NCI-H1930 (cell line): ENCODE measurements at places on chromosomes 4 and X.

- DNase-seq: no peak
Measured at GRCh38 chr4:180434131-180434895, 1808.9 kb upstream of the TENM3 start.

GRCh38 chr4:154741131-154741665 lies 2.6 kb upstream of the LRAT start:
- no peak for DNase-seq

DNA sequence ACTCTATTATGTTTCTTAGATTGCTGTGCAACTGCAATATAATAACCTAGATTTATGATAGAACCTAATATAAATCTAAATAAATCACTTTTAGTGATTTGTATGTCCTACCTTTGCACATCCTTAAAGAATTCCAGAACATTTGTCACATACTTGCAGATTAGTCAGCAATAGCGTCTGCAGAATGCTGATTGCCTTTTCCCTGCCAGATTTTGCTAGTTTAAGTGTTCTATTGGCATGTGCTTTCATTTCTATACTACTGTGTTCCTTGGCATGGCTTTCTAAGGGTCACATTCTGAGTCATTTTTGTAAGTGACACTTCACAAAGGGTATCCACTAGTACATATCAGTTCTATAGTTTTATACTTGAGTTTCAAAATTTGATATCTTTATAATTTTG lies 303.1 kb upstream of the GIMD1 start:
- DNase-seq: no peak

- DNase-seq: no peak
Measured at GRCh38 chr4:104919406-104919805, 227.3 kb upstream of the TET2 start.

DNA sequence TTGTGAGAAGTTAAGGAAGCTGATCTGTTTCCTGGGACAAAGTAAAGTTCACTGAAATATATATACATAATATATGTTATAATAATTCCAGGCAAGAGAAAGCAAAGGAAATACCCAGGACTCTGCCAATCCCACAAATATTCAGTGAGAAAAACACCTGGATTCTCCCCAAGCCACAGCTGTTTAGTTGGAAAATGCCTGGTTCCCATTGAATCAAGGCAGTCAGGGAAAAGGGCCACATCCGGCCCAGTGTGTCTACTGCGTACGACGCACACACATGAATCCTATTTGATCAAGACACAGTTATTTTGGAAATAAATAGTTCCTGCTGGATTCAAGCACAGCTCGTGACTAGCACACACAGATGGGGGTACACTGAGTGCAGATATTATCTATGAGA lies 6.3 kb upstream of the DCHS2 start:
- DNase-seq: no peak

GRCh38 chr4:72111863-72112262 lies 80.1 kb downstream of the NPFFR2 start:
- no peak for DNase-seq

GRCh38 chr4:108247387-108248049 lies 78.8 kb upstream of the LEF1 start:
- peak; percentile 5 for DNase-seq

DNA sequence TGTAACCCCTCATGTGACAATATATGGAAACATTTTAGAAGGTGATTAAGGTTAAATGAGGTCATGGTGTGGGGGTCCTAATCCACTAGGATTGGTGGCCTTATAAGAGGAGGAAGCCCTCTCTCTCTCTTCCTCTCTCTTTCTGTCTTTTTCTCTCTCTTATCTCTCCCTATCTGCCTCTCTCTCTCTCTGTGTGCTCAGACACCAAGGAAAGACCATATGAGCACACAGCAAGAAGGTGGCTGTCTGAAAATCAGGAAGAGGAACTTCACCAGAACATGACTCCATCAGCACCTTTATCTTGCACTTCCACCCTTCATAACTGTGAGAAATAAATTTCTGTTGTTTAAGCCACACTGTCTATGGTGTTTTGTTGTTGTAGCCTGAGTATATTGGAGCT lies 1472.2 kb downstream of the PCDH7 start:
- no peak for DNase-seq

GRCh38 chrX:44043496-44043895 lies 70.3 kb upstream of the NDP start:
- DNase-seq: no peak

DNA sequence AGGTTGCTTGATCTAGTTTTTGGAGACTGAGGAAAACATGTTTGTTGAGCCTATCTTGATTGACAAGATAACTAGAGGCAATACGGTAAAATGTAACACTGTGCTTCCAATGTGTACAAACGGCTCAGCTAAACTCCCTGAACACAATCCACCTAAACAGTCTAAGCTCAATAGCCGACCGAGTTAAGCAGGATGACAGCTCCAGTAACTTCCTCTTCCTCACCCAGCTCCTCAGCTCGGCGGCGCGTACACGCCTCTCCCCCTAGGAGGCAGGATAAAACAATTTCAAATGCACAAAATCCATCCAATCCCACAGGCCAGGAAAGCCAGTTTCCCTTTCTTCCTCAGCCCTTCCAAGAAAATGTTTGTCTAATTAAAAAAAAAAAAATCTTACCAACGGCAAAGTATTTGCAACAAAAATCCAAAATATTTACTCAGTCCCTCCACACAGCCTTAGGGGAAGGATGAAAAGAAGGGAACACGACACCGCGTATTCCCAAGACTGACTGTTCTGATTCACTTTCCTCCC lies 1.0 kb downstream of the CNOT6L start:
- DNase-seq: peak; percentile 49

DNA sequence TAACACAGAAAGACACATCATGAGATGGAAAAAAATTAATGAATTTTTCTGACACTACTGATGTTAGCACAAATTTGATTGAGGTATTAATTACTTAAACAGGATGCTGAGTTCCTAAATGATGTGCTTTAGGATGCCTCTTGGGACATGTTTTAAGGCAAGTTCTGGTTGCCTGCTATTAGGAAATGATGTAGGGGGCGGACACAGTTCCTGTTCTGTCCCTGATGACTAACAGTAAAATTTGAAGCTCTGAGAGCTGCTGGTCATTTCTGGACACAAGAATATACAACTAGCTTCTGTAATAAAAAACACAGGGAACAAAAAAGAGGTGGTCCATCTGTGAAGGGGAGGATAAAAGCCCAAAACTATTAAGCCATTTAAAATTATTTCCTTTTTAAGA lies 163.2 kb upstream of the ETNPPL start:
- DNase-seq: no peak

- no peak for DNase-seq
Measured at GRCh38 chrX:97402903-97403302, 519.2 kb downstream of the RPA4 start.

DNA sequence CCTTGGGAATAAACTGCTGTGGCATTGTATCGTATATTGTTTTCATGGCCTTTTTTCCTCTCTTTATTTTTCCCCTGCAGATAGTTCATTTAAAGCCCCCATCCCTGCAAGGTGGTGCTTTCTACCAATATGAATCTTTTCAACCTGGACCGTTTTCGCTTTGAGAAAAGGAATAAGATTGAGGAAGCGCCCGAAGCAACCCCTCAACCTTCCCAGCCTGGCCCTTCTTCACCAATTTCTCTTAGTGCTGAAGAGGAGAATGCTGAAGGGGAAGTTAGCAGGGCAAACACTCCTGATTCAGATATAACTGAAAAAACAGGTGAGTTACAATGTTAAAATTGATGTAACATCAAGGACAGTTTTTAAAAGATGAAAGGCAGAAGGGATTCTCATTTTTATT lies 601 bp downstream of the SMARCAD1 start:
- DNase-seq: no peak

- no peak for DNase-seq
Measured at GRCh38 chr4:5651089-5651488, 57.3 kb downstream of the EVC2 start.

- no peak for DNase-seq
Measured at GRCh38 chr4:47010912-47011446, 17.6 kb upstream of the GABRA4 start.

DNA sequence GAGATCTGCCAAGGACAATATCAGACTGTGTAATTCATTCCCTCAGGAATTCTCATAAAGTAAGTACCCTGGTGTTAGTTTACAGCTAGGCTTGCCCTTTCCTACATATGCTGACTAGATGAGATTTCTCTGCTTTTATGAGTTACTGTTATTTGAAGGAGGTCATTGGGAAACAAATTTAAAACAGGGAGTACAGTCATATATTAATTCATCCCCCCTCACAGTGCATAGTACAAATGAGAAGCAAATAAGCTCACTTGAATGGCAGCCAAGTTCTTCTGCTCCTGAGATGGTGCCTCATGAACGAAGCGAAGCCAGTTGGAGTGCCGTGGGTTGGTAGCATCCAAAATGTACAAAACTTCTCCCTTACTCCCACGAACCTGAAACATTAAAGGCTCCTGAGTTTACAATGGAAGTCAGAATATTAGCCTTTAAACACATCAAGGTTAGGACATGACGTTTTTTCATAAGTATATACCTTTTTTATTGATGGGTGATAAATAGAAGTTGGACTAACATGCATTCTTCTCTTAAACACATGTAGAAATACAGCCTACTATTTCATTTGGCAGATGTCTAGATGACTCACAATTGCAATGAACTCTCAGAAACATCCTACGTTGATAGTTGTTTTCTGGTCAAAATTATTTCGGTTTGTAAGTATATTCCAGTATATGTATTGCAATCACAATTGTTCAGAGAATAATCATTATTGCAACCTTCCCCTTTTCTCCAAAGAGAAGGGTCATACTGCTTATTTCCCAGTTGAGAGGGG lies 69.2 kb downstream of the PRDM5 start:
- DNase-seq: no peak

- DNase-seq: no peak
Measured at GRCh38 chr4:145565328-145565727, 53.9 kb upstream of the MMAA start.

DNA sequence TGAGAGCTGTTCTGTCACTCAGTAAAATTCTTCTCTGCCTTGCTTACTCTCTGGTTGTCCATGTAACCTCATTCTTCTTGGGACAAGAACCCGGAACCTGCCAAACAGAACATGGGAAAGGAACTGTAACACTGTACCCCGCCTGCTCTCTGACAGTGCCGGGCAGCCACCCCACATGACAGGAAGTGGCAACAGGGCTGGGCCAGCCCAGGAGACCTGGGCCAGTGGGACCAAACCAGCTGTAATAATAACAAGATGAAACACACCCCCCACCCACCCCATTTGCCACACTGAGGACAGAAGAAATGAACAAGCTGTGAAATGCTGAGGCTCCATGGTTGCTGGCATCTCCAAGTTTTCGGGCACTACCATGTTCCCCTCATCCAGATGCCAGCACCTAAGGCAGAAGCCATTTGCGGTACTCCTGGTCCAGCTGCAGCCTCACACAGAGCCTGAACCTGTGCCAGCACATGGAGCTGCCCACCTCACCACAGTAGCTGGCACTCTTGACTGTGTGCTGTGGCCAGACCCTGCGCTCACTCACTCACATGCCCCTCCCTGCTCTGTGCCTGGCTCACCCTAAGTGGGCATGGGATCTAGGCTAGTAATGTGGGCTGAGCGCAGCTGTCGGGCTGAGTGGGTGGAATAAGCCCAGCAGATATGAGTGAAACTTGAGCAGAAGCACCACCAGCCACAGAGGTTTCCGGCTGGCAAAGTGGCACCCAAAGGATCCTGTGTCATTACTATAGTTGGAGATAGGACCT lies 126.2 kb upstream of the UGT8 start:
- no peak for DNase-seq

DNA sequence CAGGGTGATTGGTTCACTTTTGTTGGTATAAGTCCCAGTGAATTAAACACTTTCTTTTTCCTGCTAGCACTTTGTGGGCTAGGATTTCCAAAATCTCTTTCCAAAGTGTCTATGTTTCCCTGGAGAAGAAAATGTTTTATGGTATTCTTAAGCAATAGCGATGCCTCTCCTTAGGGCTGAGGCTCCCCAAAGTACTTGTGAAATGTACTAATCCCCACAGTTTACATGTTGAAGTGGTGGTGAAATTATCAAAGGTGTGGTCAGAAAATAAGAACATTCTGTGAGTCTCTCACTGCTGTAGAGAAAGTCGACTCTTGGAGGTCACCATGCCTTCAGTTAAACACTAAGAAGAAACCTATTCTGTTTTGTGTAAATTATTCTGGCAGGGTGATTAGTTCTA lies 51.5 kb upstream of the AMELX start:
- DNase-seq: no peak

GRCh38 chrX:136630881-136631280 lies 17.1 kb upstream of the CD40LG start:
- DNase-seq: no peak

- DNase-seq: no peak
Measured at GRCh38 chrX:96002431-96002830, 682.2 kb upstream of the DIAPH2 start.

GRCh38 chrX:19810006-19810774 lies 77.2 kb downstream of the SH3KBP1 start:
- DNase-seq: no peak

- DNase-seq: no peak
Measured at GRCh38 chr4:1939664-1940509, 68.7 kb downstream of the NSD2 start.

- no peak for DNase-seq
Measured at GRCh38 chr4:7970361-7970946, 30.8 kb upstream of the AFAP1 start.

- no peak for DNase-seq
Measured at GRCh38 chr4:22190855-22191254, 242.3 kb upstream of the KCNIP4 start.

DNA sequence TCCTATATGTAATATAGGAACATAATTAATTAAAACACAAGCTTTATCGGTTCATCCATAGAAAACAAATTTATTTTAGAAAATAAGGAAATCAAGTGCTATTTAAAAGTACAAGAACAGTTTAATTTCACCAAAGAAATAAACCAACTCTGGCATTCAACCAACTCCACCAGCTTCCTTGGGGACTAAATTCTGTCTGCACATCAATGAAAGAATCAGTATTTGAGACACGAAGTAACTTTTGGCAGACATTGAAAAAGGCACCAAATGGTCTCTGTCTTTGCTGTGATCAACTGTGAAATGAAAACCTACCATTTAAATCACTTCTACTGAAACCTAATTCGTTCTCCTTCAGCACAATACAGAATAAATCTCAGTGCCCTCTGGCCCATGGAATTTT lies 719.7 kb upstream of the GRIA3 start:
- DNase-seq: no peak

GRCh38 chr4:111930659-111931058 lies 214.6 kb upstream of the FAM241A start:
- DNase-seq: no peak

- no peak for DNase-seq
Measured at GRCh38 chrX:129361576-129361975, 161.7 kb downstream of the SMARCA1 start.

GRCh38 chr4:182746876-182747275 lies 170.3 kb downstream of the DCTD start:
- no peak for DNase-seq

GRCh38 chrX:110408949-110409588 lies 50.4 kb downstream of the RTL9 start:
- DNase-seq: no peak

DNA sequence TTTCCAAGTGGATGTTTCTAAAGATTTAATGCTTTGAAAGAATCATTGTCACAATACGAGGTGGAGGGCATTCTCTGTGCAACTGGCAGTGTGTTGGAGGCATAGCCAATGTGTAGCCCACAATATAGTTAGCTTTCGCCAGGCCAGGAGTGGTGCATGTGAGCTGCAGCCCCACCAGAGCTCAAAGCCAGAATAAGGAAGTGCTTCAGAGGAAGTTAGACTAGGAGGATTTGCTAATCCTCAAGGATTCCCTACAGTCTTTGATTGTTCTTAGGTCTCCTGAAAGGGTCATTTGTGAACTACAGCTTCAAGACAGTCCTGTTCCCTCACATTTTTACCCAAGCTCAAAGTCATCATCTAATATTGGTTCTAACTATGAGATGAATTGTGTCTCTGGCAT lies 16.4 kb downstream of the TRPC5OS start:
- DNase-seq: no peak

- no peak for DNase-seq
Measured at GRCh38 chrX:50815120-50815519, 1.1 kb upstream of the SHROOM4 start.
